Motor neuron (in vitro differentiated cells): ENCODE measurements at places on chromosomes 12 and 14. TPM values are rescaled to one million over a fixed set of nuclear protein-coding genes. Genes with fewer than 3 reads are reported as not detected.

The TAS2R13 gene
- 2.2 and 2.3 TPM in 2 replicates for total RNA-seq

The MEG3 gene
- total RNA-seq = 8.0 and 9.6 TPM in 2 replicates

The MARCHF9 gene
- total RNA-seq = 16.2 and 17.0 TPM in 2 replicates

The CRIP1 gene
- 3.8 and 13.2 TPM in 2 replicates for total RNA-seq

The GPR135 gene
- total RNA-seq = 8.8 and 9.4 TPM in 2 replicates
